HT1080 (cell line): ENCODE measurements at places on chromosomes 5 and 9.

- DNase-seq = no peak
Measured at GRCh38 chr5:147920420-147921030, 14.2 kb upstream of the C5orf46 start.

DNA sequence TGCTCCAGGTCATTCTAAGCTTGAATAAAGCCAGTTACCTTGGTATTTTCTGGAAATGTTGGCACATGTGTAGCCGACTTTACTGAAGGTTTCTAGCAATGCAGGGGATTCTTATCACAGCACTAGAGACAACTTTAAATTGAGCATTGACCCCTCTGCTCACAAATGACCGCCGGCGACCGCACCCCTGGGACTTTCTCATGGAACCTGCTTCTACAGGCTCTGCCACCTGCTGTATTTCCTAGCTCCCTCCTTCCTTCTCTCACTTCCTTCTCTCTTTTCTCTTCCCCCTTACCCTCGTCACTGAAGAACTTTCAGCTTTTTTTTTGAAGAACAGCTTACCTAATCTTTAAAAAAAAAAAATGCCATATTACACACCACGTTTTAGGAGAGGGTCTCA, 30.9 kb upstream of the DAB2 start:
- DNase-seq = no peak

DNA sequence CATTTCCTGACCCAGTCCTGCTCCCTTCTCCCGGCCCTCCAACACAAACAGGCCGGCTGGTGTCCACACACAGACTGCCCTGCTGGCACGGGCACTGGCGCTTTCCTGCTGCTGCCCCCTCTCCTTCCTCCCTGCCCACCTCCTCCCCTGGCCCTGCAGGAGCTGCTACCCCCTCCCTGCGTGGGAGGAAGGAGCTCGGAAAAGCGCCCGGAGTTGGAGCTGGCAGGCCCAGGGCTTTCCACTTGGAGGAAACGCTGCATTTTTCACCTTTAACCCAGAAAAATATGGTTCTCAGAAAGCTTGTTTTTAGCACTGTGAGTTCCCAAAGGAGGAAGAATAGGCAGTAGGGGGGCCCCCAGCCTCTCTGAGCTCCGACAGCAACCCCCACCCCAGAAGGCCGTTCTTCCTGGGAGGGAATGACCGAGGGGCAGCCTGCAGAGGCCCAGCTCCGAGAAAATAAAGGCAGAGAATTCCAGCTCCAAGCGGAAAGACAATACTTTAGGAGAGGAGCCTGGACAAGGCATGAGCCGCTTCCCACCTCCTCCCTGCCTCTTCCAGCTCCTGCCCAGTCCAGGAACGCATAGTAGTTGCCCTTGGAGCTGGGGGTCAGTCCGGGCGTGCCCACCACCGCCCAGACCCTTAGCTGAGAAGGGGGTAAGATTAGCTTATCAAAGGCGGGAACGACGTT, 88.9 kb downstream of the LIFR start:
- no peak for DNase-seq

DNA sequence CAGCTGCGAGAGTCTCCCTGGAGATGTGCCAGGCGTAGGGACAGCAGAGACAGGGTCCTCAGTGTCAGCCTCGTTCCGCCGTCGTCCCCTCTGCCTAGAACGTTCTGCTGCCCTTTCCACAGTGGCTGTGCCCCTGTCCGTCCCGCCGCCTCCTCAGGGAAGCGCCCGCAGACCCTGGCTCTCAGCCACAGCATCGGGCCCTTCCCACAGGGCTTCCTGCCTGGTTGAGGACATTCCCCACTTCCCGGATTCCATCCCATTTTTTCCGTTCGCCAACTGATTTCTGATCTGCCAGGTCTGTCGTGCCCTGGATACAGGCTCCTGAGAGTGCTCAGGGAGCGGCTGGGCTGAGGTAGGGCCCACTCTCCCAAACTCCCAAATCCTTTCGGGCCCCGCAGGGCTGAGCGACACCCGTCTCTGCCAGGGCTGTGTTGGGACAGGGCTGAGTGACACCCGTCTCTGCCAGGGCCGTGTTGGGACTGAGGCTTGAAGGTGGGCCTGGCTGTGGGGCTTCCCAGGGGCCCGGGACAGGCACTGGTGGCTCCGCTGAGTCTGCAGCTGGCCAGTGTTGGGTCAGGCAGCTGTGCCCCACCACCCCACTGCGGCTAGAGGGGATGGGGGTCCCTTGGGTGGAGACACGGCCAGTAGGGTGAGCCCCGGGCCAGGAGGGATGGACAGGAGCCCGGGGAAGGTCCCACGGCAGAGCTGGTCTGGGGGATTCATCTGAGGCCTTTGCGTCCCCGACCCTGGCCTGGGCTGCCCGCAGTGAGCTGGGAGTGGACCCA, 15.9 kb downstream of the DNLZ start:
- DNase-seq = no peak

DNA sequence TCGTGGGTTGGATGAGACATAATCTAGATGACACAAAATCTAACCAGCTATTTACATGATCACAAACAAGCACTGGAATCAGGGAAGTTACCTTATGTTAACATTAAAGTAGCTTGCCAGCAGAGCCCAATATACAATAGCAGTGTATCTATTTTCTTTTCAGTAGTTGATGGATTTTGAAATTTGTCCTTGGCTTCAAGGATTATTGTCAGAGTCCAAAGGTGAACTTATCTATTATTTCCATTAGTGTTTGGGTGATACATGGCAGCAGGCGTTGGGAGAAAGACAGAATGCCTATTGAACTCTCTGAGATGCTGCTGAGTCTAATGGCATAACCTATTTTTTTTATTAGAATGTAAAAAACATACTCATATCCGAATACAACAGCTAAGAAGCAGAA, 223.2 kb upstream of the ACTBL2 start:
- no peak for DNase-seq

DNA sequence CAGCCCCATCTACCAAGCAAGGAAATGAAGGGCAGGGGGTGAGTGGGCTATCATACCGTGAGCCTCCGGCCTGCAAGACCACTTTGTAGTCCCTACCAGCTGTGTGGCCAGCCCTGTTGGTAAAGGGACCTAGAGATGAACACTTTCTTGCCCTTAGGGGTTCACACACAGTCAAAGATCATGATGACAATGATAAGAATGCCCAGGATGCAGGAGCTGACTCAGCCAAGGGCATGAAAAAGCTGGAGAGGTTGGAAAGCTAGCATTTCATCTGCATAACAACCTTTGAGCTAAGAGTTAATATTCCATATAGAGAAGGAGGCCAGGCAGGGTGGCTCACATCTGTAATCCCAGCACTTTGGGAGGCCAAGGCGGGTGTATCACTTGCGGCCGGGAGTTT, 19.2 kb upstream of the FGFR4 start:
- no peak for DNase-seq
